ENCODE measurements at places on chromosomes 11 and 22.

GRCh38 chr11:17734986-17735817 lies 621 bp downstream of the KCNC1 start:
- no peak for DNase-seq

GRCh38 chr11:285894-286220 lies 3.1 kb upstream of the PGGHG start:
- DNase-seq = no peak

- no peak for DNase-seq
Observed at GRCh38 chr22:19974268-19974861, 32.7 kb upstream of the TXNRD2 start.

GRCh38 chr11:121199516-121199915 lies 93.1 kb upstream of the SC5D start:
- no peak for DNase-seq

- DNase-seq = no peak
Observed at GRCh38 chr11:36162006-36162882, 127.0 kb downstream of the COMMD9 start.

- DNase-seq = no peak
Observed at GRCh38 chr22:24506802-24507438, 11.8 kb downstream of the UPB1 start.

DNA sequence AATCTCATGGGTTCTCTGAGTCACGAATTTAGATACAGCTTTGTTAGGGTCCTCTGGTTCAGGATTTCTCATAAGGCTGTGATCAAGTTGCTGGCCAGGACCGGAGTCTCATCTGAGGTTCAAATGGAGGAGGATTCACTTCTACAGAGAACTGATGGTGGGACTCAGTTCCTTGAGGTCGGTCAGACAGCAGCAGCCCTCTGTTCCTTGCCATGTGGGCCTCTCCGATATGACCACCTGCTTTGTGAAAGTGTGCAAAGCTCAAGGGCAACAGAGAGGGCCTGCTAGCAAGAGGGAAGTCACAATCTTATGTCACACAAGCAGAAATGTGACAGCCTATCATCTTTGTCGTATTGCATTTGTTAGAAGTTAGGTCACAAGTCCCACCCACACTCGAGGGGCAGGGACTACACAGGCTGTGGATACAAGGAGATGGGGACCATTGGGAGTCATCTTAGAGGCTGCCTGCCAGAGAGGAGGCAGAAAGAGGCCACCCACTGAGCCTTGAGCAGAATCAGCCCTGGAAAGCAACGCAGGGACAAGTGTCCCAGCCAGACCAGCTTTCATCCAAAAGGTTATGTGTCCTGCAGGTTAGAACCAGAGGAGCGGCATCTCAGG lies 34.5 kb downstream of the RPUSD4 start:
- DNase-seq = no peak

GRCh38 chr11:115944596-115944995 lies 440.4 kb upstream of the CADM1 start:
- DNase-seq = no peak

GRCh38 chr11:117731722-117732290 lies 65.2 kb downstream of the DSCAML1 start:
- DNase-seq = no peak

DNA sequence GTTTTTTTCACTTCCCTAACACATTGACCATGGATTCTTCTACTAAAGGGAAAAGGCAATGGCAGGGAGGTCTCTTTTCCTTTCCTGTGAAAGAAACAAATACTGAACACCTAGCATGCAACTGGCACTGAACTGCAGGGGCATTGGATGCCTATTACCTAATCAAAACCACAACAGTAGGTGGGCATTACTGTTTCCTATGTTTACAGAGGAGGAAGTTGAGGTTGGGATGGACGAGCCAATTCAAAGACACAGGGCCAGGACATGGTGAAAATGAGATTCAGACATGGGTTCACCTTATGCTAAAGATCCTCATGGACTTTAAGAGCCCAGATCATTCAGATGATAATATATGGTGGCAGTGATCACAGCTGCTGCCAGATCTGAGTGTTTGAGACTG lies 407.0 kb downstream of the MIAT start:
- DNase-seq = no peak

DNA sequence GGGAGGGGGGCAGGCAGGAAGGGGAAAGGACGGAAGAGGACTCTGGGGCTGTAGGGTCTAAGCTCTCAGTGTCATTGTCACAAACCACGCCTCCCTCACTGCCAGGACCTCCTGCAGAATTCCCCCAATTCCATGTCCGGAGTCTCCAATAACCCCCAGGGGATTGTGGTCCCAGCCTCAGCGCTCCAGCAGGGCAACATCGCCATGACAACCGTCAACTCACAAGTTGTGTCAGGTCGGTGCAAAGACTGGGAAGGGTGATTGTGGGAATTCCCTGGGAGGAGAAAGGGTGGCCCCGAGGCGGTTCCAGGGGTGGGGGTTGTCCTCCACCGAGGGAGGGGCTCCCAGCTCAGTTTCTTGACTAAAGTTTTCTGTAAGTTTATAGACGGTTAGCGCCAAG lies 86.0 kb downstream of the FEZ1 start:
- DNase-seq = no peak

DNA sequence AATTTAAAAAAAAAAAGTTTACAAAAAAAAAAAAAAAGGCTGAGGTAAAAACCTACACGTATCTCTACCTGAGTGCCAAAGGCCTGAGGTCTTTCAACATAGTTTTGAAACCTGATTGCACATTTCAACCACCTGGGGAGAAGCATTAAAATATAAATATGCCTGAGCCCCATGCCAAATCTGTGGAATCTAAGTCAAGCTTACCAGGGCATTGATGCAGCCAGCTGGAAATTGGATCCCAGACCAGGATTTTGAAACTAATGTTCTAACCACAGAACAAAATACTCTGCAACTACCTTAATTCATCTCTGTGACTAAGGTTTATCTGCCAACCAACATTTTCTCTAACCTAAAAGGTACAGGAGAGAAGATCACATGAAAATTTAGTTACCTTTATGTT lies 38.8 kb upstream of the CHRNA10 start:
- DNase-seq = no peak

- no peak for DNase-seq
Observed at GRCh38 chr11:77205467-77206263, 77.6 kb downstream of the MYO7A start.

DNA sequence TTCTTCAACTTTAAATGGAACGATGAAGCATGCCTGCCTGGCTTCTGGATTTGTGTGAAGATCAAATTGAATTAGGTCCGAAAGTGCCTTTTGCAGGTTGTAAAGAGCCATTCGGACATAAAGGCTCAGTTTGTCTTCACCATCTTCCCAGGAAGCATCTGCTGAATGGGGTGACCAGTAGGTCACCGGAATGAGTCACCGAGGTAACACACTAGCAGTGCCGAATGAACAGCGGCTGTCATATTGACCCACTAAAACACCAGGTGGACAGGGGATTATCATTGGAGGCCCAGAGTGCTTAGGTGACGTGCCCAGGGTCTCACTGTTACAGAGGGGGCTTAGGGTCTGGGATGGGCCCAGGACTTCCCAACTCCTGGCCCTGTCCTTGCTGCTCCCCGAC lies 43.1 kb upstream of the MYH9 start:
- no peak for DNase-seq

Data from activated CD4-positive, alpha-beta T cell treated with anti-CD3 and anti-CD28 coated beads, Interleukin-2, amount 50 U/mL, for 4 hours (primary cell).